ENCODE measurements at places on chromosomes 12 and 14. TPM values are rescaled to one million over a fixed set of nuclear protein-coding genes. Genes with fewer than 3 reads are reported as not detected.

GRCh38 chr12:38934078-38934584 lies 28.7 kb upstream of the CPNE8 start:
- DNase-seq: no peak

GRCh38 chr14:94679937-94680861 lies 68.0 kb downstream of the SERPINA3 start:
- DNase-seq: no peak

DNA sequence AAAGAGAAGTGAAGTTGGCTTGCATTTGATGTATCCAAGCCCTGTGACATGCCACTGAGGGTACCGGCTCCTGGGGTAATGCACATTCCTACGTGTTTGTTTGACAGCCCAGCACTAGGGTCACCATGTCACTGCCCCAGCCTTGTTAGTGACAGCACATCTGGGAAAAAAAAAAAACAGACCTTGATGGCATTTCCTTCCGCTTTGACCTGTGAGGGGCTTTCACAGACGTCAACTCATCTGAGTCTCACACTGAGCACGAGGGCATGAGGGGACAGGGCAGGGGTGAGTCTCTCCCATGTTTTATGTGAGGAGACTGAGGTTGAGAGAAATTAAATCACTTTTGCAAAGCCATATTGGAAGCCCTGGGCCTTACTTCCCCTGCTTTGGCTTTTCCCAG lies 111.5 kb downstream of the NUAK1 start:
- DNase-seq: no peak

DNA sequence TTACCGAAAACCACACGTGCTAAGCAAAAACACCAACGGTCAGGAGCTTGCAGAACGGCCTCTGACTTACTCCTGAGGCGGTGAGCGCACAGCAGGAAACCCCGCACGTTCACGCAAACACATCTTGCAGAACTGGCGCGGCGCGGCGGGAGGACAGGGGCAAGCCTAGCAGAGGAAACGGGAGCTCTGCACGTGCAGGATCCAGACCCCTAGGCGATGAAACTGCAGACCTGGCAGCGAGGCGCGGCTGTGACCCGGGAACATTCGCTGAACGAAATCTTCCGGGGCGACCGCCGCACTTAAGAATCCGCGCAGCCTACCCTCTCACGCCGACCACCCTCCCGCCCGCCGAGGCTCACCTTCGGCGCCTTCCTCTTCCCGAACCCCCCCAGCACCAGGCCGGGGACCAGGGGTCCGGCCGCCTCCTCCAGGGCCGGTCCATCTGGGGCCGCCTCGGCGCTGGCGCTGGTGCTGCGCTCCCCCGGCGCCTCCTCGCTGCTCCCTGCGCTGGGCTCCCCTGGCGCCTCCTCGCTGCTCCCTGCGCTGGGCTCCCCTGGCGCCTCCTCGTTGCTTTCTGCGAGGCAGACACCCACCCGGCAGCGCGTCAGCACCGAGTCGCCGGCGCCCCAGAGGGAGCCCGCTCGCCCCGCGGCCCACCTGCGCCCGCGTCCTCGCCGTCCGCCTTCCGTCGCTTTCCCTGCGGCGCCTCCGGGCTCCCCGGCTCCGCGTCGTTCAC lies 615 bp downstream of the DDX51 start:
- no peak for DNase-seq

DNA sequence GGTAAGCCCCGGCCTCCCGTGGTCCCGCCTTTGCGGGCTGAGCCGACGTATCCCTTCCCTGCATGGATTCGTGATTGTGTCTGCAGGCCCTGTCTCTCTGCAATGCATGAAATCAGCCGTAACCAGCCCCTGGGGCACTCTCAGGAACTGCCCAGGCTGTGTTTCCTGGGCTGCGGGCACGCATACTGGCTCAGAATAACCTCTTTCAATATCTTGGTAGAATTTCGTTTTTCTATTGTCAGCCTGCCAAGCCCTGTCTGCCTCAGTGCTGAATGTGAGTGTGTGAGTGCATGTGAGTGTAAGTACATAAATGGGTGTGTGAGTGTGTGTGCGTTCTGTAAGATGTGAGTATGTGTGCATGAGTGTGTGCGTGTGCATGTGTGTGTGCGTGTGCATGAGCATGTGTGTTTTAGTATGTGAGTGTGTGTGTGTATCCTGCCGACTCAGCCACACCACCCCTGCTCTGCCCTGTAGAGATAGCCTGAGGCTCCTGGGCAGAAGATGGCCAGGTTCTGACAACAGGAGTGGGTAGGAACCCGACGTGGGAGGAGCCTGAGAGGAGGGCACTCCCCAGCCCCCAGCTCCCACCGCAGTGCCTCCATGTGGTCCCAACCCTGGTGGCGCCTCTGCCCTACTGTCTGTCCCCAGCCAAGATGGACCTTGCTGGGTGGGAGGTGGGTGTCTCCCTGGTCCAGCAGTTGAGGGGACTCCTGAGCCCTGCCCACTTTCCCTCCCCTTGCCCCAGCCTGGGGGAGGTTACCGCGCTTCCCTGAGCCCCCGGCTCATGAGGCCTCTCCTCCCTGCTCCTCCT lies 268.8 kb downstream of the ADGRD1 start:
- no peak for DNase-seq

- no peak for DNase-seq
Measured at GRCh38 chr14:76929927-76930326, 98.6 kb downstream of the IRF2BPL start.

- DNase-seq: no peak
Measured at GRCh38 chr12:68042212-68042699, 53.0 kb downstream of the IFNG-AS1 start.

DNA sequence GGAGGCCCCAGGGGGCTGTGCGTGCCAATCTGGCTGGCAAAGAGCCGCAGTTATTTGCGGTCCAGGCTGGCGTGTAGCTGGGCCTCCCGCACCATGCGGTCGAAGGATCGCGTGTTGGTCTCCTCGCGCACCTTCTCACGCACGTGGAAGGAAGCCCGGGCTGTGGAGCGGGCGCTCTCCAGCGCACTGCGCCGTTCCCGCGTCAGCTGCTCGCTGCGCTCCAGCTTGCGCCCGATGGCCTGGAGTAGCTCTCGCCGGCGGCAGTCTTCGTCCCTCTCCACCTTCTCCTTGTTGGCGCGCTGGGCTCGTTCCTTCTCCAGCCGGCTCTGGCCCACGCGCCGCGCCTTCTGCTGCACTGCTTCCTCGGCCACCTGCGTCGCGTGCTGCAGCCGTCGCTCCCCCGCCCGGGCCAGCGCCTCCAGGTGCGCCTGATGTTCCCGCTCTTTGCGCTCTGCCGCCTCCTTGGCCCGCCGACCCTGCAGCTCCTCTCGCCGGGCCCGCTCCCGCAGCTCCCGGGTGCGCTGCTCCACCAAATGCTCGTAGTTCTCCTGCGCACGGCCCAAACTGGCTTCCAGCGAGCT lies 3.1 kb downstream of the CCDC177 start:
- no peak for DNase-seq

DNA sequence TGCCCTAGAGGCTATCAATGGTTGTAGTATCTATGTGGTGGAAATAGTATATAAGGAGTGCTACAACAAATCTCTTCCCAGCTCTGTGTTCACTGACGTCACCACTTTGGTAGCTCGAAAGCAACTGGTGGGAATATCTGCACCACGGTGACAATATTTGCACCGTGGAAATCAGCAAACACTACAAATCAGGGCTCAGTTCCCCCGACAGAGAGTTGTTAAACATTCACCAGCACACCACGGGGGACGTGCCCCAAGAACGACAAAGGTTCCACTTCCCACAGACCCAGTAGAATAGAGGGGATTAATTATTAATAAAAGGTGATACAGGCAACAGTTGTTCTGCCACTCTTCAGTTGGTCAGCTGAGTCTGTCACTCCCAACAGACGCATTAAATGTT lies 98.4 kb downstream of the CCDC60 start:
- DNase-seq: no peak

DNA sequence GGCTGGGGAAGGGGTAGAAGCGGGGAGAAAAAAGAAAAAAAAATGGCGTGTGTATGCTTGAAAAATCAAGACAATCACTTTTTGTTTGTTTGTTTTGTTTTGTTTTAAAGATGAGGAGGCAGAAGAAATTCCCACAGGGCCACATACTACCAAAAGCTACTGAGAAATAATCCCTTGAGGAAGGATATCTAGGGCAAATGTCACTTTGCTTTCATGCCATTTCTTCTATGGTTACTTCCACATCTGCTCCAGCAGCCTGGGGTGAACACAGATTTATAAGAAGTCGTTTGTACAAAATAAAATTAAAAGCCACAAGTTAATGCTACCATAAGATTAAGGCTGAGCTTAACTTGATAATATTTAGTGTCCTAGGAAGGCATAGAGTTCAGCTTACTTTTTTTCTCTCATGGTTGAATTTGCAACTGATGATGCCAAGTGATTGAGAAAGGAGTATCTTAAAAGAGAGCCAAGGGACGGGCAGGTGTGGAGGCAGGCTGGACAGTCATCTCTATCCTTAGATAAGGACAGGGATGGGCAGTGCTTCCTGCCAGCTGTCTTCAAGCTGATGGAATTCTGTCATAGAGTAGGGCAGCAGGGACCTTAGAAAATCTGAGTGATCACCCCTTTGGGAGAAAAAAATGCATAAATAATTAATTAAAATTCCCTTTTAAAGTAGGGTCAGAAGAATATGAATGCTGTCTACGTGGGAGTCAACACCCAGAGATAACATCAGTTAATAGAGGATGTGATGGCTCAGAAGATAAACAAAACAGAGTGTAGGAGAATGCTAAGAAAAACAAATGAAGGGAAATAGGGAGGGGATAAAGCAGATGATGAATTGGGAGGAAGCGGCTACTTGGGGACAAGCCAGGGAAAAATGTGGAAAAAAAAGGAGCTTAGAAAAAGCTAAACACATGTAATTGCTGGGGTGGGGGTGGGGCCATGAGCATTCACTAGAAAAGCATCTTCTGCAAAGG lies 57.1 kb downstream of the DYRK2 start:
- no peak for DNase-seq

GRCh38 chr12:3614806-3615466 lies 123.9 kb downstream of the PRMT8 start:
- DNase-seq: no peak

- DNase-seq: no peak
Measured at GRCh38 chr12:286531-287300, 24.1 kb upstream of the SLC6A13 start.

DNA sequence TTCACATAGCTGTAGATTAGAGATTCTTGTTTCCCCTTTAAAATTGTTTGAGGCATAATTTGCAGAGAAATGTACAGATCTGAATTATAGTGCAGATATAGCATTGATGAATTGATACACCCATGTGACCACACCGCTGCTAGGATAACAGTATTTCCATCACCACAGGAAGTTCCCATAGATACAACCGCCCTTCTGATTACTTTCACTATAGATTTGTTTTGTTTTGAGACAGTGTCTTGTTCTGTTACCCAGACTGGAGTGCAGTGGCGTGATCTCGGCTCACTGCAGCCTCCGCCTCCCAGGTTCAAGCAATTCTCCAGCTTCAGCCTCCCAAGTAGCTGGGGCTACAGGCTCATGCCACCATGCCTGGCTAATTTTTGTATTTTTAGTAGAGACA lies 8.8 kb upstream of the ASPG start:
- no peak for DNase-seq

DNA sequence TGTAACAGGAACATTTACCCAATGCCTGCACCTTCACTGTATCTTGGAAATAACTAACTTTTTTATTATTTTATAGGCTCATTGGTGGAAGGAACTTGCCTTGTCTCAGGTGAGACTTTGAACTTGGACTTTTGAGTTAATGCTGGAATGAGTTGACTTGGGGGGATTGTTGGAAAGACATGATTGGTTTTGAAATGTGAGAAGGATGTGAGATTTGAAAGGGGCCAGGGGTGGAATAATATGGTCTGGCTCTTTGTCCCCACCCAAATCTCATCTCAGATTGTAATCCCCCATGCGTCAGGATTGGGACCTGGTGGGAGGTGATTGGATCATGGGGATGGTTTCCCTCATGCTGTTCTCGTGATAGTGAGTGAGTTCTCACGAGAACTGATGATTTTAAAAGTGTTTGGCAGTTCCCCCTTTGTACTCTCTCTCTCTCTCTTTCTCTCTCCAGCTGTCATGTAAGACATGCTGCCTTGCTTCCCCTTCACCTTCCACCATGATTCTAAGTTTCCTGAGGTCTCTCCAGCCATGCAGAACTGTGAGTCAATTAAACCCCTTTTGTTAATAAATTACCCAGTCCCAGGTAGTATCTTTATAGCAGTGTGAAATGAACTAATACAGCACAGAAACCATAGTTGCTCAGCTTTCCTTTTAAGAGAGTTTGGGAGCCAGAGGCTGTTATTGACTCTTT lies 244.1 kb downstream of the BTG1 start:
- DNase-seq: no peak

GRCh38 chr12:473863-474577 lies 14.3 kb downstream of the B4GALNT3 start:
- DNase-seq: no peak

DNA sequence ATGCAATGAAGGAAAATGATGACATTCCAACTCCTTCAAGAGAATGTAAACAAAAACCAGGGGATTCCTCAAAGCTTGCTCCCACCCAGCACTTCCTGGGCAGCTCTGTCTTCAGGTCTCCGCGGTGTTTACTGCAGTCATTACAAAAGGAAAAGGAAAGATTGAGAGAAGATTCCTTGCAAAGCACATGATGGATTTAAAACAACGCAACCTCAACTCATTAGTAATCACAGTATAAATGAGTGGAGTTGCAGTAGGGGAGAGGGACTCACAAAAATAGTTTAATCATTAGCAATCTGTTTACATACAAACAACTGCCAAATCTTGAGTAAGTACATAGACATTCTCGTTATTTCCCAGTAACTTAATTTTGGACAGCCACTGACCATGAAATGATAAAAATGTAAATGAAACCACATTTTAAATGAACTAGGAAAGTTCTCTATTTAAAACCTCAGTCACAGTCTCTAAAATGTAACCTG lies 49.7 kb upstream of the OVCH1 start:
- no peak for DNase-seq

GRCh38 chr14:69879175-69880043 lies at the start of gene SMOC1:
Gene SMOC1 (plus strand): TSS chr14:69879416. CDS start chr14:69879679, 263 bp downstream.
- peak; percentile 89 for DNase-seq

GRCh38 chr12:66170606-66171005 lies 810 bp upstream of the TMBIM4 start:
- DNase-seq: no peak

- no peak for DNase-seq
Measured at GRCh38 chr12:53483225-53483978, 15.9 kb downstream of the MAP3K12 start.

GRCh38 chr12:66647034-66647691 lies 31.7 kb downstream of the GRIP1 start:
- DNase-seq: no peak

GRCh38 chr12:33439587-33440011 lies at the start of gene SYT10:
Gene SYT10 (minus strand): TSS chr12:33439819. CDS start chr12:33439522, 297 bp downstream.
- DNase-seq: peak; percentile 35

The TC2N gene
- total RNA-seq: not detected

The SLC6A15 gene
- total RNA-seq: 2.8 TPM

The KRT78 gene
- total RNA-seq: not detected

The NOXRED1 gene
- total RNA-seq: 0.48 TPM

The DAO gene
- total RNA-seq: not detected

The KLRC1 gene
- not detected for total RNA-seq

The AQP2 gene
- total RNA-seq: not detected

The CLEC4D gene
- not detected for total RNA-seq

The TAPBPL gene
- 1.2 TPM for total RNA-seq

The PLA2G1B gene
- total RNA-seq: not detected

The C3AR1 gene
- total RNA-seq: not detected

The RNASE4 gene
- 2.6 TPM for total RNA-seq

The RND1 gene
- total RNA-seq: 6.1 TPM
